DMS53 (cell line): ENCODE measurements at places on chromosomes 11 and 22.

DNA sequence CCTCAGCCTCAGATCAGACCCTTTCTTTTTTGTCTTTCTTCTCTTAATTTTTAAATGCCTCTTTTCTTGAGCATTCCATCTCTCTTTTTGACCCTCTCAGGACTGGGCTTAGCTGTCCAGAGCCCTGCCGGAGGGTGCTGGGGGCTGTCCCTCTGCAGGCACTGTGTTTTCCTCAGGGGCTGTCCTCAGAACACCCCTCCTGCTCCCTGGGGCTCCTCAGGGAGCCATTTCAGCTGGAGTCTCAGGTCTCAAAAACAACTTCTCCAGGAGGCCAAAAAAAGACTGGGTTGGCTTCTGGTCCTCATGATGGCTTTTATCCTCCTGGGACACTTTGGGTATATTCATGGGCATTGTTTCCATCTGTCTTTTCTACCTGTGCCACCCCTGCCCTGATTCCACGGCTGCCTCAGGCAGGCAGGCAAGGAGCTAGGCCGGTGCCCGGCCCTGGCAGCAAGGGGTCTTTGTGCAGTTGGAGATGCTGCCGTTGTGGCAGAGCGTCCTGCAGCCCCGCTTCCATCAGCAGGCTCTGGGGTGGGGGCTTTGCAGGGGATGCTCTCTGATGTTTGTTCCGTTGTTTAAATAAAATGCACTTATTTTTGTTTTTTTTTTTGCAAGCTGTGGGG, 85.1 kb downstream of the CEP164 start:
- no peak for DNase-seq

DNA sequence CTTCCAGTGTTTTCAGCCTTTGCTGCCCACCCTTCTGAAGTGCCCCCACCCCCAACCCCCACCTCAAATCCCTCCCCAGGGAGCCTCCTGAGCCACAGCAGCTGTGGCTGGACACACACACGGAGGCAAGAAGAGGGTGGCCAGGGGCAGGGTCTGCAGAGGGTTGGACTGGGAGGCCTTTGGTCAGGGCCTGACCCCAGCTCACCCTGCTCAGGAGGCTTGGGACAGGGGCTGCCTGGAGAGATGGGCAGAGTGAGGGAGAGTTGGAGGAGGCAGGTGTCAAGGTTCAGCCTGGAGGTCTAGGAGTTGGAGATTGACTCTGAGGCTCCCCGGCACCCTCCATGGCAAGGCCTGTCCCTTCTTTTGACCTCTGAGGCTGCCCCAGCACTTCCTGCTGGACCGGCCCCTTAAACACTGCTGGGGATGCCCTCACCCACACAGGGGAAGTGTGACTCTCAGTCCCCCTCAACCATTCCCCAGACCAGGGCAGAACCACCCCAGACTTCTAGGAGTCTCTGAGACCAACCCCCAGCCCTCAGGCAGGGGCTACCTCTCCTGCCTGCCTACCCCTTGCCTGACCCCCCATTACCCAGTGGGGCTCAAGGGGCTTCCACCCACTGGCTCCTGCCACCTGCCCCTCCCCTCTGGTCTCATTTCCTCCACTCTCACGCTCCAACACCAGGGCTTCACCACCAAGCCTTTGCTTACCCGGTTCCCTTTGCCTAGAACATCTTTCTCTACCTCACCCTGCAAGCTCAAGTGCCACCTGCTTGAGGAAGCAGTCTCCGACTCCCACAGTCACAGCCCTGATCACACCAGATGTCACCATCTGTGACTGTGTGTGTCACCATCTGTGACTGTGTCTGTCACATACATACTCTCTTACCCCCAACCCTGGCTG, 8.6 kb downstream of the ARAP1 start:
- DNase-seq = peak; percentile 77

- DNase-seq = peak; percentile 77
Observed at GRCh38 chr11:113213549-113213948, 100.8 kb upstream of the TTC12 start.

- no peak for DNase-seq
Observed at GRCh38 chr11:91243630-91244029, 981.0 kb upstream of the FAT3 start.

GRCh38 chr11:61155741-61156140, 5.5 kb downstream of the VPS37C start:
- no peak for DNase-seq

DNA sequence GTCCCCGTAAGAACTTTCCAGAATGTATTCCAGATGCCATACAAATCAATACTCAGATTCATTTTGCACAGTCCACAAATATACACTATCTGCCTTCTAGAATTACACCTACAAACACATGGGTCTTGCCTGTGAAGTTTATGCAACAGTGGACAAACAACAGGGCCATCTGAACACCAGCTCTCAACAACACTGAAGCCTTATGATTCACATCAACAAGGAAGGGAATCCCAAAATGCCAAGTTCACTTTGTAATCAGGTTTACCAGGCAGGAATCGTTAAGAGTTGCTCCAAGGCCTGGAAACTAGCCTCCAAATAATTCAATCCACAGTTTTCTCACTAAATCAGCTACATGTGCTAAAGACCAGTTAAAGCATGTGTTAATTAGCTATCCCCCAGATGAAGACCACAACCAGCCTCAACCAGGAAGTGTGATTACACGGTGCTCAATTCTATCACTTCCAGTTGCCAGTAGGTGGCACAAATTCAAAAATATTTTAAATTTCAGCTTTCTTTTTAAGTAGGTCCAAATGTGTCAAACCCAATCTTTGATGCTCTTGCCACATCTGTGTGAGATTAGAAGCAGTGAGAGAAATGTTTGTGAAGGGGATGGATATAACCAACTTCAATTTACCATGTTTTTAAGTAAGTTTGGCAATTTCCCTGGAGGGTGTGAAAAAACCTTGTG, 139.1 kb upstream of the BDNF start:
- peak; percentile 35 for DNase-seq

DNA sequence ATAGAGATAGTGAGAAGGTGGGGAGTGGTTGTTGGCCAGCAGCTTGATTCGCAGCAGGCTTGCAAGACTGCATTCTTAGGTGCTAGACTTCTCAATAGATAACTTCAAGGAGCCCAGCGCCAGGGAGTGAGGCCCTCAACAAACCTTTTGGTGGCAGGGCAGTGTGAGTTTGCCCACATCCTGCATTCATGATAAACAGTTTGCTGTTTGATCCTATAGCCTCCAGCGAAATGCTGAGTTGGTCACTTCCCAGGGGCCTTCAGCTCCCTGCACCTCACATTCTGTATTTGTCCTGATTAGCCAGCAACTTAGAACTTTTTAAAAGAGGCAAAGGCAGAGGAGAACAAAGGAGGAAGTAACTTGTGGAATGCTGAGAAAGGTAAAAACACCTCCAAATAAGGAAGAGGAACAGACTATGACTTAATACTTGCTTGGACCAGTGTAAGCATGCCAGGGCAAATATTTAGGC, 25.1 kb downstream of the OR10A6 start:
- DNase-seq = no peak

DNA sequence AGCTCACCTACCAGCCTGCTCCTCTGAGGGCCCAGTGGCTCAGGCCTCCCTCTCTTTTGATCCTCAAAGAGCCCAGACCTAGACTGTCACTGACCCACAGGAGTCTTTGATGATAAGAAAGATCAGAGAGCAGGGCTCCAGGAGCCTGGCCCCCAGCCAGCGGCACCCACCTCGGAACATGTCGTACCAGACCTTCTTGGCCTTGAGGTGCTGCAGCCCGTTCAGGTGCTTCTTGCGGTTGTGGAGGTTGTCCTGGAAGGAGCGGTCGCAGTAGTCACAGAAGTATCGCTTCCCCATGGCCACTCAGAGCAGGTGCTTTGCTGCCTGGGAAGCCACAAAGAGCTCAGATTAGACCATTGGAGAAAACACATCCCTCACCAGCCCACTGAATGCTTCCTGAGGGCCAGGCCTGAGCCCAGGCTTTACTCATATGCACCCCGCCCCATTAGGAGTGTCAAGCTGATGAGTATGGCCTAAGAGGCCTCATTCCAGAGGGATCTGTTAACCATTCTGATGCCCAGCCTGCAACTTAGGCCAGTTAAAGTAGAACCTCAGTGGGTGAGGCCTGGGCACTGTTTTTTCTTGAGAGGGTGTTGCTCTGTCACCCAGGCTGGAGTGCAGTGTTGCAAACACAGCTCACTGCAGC, 18.4 kb downstream of the ZMAT5 start:
- DNase-seq = no peak

DNA sequence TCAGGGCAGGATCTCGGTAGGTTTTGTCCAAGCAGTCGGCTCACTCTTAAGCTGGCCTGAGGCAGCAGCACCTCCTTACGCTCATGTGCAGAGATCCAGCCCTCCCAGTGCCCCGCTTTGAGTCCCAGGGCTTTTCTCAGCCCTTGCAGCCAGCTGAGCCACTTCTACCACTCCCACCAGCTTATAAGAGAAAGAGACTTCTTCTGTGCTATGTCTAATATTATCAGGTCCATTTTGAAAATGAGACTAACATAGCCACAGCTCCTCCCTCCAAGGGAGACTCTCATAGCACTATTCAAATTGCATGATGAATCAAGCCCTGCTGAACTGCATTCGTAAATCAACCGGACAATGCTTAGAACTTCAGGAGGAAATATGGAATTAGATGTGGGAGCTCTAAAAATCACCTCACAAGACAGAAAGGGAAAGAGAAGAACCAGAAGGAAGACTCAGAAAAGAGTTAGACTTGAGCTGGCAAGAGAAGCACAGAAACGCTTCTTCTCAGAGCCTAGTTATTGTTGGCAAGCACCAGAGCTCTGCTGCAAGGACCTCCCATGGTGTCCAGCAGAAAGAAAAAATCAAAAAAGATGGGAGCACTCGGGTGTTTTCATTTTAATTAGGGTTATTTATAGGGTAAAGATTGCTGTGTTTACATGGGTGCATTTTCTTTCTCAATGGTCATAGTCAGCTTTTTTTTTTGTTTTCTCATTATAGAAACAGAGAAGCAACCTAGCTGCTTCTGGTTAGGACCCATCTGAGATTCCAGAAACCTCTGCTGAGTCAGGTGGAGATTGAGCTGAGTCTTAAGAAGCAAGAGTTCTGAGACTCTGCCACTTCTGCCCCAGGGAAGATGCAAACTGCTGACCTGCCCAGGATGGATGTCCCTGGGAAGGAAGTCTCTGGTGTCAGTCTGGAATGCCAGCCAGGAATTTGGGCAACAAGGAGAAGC, 181.4 kb downstream of the ETS1 start:
- DNase-seq = no peak

- no peak for DNase-seq
Observed at GRCh38 chr11:122141725-122142124, 25.7 kb upstream of the BLID start.

DNA sequence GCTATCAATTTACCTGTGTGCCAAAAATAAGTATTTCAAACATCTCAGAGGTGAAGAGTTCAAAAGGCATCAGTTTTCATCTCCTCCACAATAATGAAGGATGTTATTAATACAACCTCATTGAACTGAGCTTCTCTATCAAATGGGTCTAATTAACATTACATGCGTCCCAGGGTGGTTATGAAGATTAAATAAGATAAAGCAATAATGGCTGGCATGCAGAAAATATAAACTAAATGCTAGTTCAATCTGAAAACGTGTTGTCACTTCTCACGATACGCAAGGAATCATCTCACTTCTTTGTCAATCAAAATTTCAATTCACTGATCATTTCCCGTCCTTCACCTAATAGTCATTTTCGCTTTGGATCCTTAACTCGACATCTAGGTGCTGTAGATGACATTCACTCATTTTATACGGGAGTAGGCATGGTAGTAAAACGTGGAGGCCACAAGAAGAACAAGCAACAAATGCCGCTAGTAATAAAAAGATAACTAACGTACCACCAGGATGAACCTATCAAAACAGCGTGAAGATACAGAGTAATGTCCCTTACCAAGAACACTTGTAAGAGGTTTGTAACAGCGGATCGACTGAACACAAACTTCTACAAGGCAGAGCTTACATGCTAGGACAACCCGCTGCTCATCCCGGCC, 918 bp downstream of the CHORDC1 start:
- peak; percentile 46 for DNase-seq

GRCh38 chr11:69642549-69642912, 1.6 kb downstream of the CCND1 start:
- DNase-seq = peak; percentile 66

GRCh38 chr22:38881464-38881871, 9.5 kb upstream of the CBX6 start:
- DNase-seq = no peak

GRCh38 chr22:39350757-39351688, 1.2 kb downstream of the SYNGR1 start:
- DNase-seq = no peak

DNA sequence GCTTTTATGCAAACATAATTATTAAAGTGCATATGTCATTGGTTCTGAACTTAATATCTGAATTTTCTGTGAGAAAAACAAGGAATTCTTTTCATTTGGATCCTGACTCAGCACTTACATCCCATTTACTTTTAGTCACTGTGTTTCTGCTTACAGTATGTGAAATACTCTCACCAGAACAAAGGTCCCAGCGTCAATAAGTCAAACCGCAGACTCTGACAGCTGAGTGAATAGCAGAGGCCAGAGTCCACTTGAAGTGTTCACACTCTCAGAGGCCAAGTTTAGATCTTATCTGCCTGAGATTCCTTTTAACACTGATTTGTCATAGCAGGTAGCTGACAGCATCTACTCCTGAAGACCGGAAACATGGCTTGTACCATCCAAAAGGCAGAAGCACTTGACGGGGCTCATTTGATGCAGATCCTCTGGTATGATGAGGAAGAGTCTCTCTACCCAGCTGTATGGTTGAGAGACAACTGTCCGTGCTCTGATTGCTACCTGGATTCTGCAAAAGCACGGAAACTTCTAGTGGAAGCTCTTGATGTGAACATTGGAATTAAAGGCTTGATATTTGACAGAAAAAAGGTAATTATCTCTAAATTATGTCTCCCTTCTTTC, 14.6 kb downstream of the BBOX1 start:
- DNase-seq = peak; percentile 41

DNA sequence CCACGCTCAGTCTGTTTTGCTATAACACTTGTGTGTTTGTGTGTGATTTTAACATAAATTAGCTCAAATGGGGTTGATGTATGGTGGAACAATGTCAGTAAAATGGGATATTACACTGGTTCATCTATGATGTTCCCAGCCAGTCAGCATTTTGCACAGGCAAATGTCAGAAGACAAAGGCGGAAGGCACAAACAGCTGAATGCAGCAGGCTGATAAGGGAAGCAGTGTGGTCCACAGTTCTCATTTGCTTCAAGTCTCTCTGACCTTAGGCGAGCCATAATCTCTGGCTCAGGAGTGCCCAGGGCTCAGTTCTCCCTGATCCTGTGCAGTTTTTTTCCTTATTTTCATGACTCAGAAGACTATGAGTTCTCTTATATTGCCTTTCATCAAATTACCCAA, 102.7 kb downstream of the FAR1 start:
- DNase-seq = no peak

- peak; percentile 66 for DNase-seq
Observed at GRCh38 chr11:95788921-95789505, 569 bp downstream of the FAM76B start.

GRCh38 chr22:32765132-32765618, 36.3 kb upstream of the TIMP3 start:
- no peak for DNase-seq

DNA sequence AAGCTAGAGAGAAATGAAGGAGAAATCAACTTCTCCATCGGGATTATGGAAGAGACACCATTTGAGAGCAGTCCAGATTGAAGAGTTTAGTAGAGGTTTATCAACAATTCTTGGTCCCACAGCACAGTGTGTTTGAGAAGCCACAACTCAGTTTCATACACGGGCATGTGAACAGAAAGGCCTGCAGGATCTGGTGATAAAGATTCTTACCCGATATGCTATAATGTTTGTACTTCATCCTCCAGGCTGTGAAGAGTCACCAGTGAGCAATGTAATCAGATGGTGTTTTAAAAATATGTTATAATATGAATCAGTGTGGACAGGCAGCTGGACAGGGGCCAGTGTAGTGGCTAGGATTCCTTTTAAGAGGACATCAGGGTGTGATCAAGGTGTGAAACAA, 29.7 kb upstream of the VWA5A start:
- no peak for DNase-seq

- DNase-seq = no peak
Observed at GRCh38 chr11:119651802-119652584, 77.0 kb downstream of the NECTIN1 start.
